ENCODE measurements at places on chromosomes 13 and 19.

DNA sequence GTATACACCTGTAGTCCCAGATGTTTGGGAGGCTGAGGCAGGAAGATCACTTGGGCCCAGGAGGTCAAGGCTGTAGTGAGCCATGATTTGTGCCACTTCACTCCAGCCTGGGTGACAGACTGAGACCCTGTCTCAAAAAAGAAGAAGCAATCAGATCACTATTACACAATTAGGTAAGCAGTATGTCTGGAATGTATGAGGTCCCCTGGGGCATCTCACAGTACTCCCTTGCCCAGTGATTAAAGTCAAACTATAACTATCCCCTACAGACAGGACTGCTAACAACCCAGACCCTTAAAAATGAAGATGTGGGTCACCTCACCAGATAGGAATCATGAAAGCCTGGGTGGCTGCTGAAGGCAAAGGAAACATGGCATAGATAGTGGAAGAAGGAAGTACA lies 9.4 kb upstream of the PAN3 start:
- no peak for DNase-seq

GRCh38 chr13:97426695-97427094 lies 7.3 kb upstream of the RAP2A start:
- DNase-seq = no peak

- DNase-seq = no peak
Measured at GRCh38 chr13:51148223-51148951, 37.3 kb upstream of the C13orf42 start.

DNA sequence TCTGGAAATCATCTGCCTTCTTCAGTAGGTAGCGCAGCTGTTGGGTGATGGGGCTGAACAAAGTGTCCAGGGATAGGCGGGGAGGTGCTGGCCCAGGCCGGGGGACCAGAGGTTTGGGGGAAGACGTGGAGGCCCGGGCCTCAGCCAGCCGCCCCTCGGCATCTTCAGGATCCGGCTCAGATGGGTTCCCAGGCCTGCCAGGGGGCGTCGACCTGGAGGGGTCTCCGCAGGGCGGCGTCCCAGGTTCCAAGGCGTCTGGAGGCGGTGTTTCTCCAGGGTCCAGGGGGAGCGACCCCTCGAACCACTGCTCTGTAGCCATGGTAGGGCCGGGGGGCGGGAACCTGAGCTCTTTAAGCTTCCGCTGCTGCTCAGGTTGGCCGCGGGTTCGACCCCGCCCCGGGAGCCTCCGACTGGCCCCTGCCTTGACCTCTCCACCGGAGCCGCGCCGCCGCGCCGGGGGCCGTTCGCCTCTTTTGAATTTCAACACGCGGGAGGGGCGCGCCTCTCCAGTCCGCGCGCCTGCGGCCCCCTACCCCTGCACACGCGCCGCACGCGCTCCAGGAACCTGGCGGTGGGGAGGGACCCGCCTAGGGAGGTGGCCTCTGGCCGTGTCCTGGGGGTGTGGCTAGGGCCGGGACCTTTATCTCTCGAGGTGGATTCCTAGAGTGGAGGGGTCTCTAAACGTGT lies at the start of gene C19orf67:
Gene C19orf67, minus strand, starts transcription at position 475 of the 687 bp plus-strand sequence. Its CDS starts 156 bp downstream, at position 319.
- no peak for DNase-seq

DNA sequence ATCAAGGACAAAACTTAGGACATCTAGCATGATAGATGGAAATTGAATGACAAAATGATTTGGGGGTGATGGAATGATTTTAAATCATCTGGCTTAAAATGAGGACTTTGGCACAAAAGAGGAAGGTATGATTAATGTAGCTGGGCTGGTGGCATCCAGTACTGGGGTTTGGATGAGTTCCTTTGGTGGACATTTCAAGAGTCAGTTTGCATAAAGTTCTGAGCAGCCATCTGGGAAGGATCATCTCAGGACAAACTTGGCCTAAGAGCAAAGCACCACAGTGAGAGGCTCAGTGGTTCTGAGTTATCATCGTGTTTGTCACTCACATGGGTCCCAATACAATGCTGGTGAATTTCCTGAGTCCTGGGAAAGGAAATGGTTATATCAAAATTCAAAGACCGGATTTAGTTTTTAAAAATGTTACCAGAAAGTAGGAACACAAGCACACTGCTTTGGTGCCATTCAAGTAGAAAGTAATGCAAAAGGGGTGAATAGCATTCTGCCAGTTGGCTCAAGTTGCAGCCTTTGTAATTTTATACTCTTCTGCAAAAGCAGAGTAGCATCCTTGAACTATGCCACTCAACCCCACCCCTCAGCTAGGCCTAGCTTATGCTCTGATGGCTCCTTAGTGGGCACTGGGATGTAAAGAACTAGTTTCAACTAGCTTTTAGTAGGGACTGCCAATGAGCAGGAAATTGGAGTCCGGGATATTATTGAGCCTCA lies 219.0 kb downstream of the COG6 start:
- no peak for DNase-seq

DNA sequence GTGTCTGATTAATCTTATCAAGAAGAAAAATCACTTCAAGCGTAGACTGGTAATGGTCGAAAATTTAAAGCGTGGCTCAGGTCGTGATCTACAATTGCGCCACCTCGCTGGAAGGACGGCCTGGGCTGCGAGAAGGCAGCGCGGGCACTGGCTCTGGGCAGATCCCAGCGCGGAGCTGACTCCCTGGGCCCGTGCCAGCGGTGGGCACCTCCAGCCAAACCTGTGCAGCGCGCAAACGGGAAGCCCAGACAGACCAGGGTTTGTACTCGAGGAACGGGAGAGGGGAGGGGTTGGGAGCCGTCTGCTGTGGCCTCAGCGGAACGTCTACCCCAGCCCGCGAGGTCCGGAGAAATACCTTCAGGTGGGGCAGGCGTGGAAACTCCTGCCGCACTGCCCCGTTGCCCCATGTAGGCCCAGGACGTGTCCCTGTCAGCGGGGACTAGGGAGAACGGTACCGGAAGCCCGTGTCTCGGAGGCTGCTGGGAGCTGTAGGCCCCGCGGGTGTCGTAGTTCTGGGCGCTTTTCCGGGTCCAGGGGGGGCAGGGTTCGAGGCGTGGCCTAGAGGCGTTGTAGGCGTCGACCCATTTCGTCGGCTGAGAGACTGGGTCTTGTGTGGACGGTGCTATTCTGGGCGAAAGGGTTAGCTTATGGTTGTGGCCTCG lies 21.1 kb downstream of the ZNF274 start:
- DNase-seq = no peak

- DNase-seq = no peak
Measured at GRCh38 chr19:9039728-9040127, 29.5 kb upstream of the MUC16 start.

GRCh38 chr13:32647926-32648325 lies 61.7 kb downstream of the PDS5B start:
- DNase-seq = no peak

DNA sequence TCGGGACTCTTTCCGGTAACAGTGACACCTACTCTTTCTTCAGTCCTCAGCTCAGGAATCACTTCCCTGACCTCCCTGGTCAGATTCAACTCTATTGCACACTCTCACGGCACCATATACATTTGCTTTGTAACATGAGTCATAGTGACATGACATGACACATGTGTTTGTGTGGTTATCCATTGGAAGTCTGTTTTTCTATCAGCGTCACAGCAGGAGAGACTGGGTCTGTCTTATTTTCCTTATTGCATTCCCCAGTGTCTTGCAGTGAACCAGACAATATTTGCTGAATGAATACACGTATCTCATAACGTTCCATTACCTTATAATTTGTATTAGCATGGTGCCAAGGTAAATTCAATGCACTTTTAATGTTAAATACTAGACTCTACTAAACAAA lies 102.0 kb downstream of the DCLK1 start:
- no peak for DNase-seq

- DNase-seq = no peak
Measured at GRCh38 chr13:37349916-37350315, 244.5 kb upstream of the CSNK1A1L start.
